Tracheal epithelial cell (primary cell): ENCODE measurements at places on chromosomes 1 and 21. TPM values are rescaled to one million over a fixed set of nuclear protein-coding genes. Genes with fewer than 3 reads are reported as not detected.

The NUDT17 gene
- total RNA-seq: 2.7 and 3.2 TPM in 2 replicates

The GPR37L1 gene
- under 0.01 TPM in 1 of 2 replicates, not detected in the other for total RNA-seq

The PKNOX1 gene
- 6.4 and 12.8 TPM in 2 replicates for total RNA-seq

The SV2A gene
- total RNA-seq: 0.85 and 1.7 TPM in 2 replicates

The NOS1AP gene
- total RNA-seq: not detected in 2 replicates

The PRELP gene
- not detected in 2 replicates for total RNA-seq

The SLC6A9 gene
- 11.9 and 14.7 TPM in 2 replicates for total RNA-seq

The MYBPH gene
- not detected in 2 replicates for total RNA-seq

The NTRK1 gene
- total RNA-seq: not detected in 2 replicates

The NT5C1A gene
- total RNA-seq: not detected in 2 replicates

The CDA gene
- 2.6 and 8.2 TPM in 2 replicates for total RNA-seq

The RNF115 gene
- total RNA-seq: 7.9 and 9.9 TPM in 2 replicates

The OPTC gene
- total RNA-seq: not detected in 2 replicates

The AMY1C gene
- total RNA-seq: not detected in 2 replicates

The ACKR1 gene
- not detected in 2 replicates for total RNA-seq

The PRR9 gene
- not detected in 2 replicates for total RNA-seq

The ORC1 gene
- total RNA-seq: 0.64 and 0.96 TPM in 2 replicates

The CACHD1 gene
- total RNA-seq: 1.9 and 2.2 TPM in 2 replicates

The KDM1A gene
- total RNA-seq: 94.6 and 132 TPM in 2 replicates

The C1QTNF12 gene
- total RNA-seq: 1.9 and 2.4 TPM in 2 replicates

The FLAD1 gene
- 42.4 and 54.9 TPM in 2 replicates for total RNA-seq

The GNPAT gene
- 52.8 and 70.8 TPM in 2 replicates for total RNA-seq

The BMP8B gene
- total RNA-seq: 0.72 and 3.0 TPM in 2 replicates

The ZBTB8B gene
- not detected in 2 replicates for total RNA-seq

The LAMC1 gene
- 146 and 152 TPM in 2 replicates for total RNA-seq

The TMEM269 gene
- total RNA-seq: 0.21 TPM in 1 of 2 replicates, not detected in the other

The SPRR5 gene
- total RNA-seq: not detected in 2 replicates

The C1orf232 gene
- total RNA-seq: not detected in 2 replicates

The COL11A1 gene
- 4.1 TPM in 1 of 2 replicates, not detected in the other for total RNA-seq

The VWA5B1 gene
- not detected in 2 replicates for total RNA-seq

The PADI2 gene
- total RNA-seq: 0.85 and 25.5 TPM in 2 replicates

The SPATA21 gene
- not detected in 2 replicates for total RNA-seq

The WNT3A gene
- total RNA-seq: under 0.01 TPM in 1 of 2 replicates, not detected in the other

The FMO3 gene
- not detected in 2 replicates for total RNA-seq

The LCE3D gene
- total RNA-seq: not detected in 2 replicates

The CFAP298 gene
- total RNA-seq: 38.6 and 48.0 TPM in 2 replicates

The KRTAP10-10 gene
- total RNA-seq: not detected in 2 replicates

The NBPF4 gene
- 0.24 TPM in 1 of 2 replicates, not detected in the other for total RNA-seq

The PPCS gene
- 85.5 and 117 TPM in 2 replicates for total RNA-seq

The EPHA10 gene
- total RNA-seq: 0.24 TPM in 1 of 2 replicates, not detected in the other

The CADM3 gene
- not detected in 2 replicates for total RNA-seq

The MPZ gene
- 0.21 and 0.24 TPM in 2 replicates for total RNA-seq

The LCE3E gene
- 0.48 TPM in 1 of 2 replicates, not detected in the other for total RNA-seq

The ARMH1 gene
- total RNA-seq: 1.1 TPM in 1 of 2 replicates, not detected in the other

The S100B gene
- total RNA-seq: not detected in 2 replicates

The NUF2 gene
- total RNA-seq: 0.21 and 2.7 TPM in 2 replicates

The LCE1C gene
- 0.24 and 1.3 TPM in 2 replicates for total RNA-seq

The CELSR2 gene
- 28.4 and 29.6 TPM in 2 replicates for total RNA-seq

The OVAAL gene
- total RNA-seq: not detected in 2 replicates

The GCSAML gene
- not detected in 2 replicates for total RNA-seq
